Stomach (tissue), 19 donors: ENCODE measurements at places on chromosomes 7 and 10. TPM values are rescaled to one million over a fixed set of nuclear protein-coding genes. Genes with fewer than 3 reads are reported as not detected.

DNA sequence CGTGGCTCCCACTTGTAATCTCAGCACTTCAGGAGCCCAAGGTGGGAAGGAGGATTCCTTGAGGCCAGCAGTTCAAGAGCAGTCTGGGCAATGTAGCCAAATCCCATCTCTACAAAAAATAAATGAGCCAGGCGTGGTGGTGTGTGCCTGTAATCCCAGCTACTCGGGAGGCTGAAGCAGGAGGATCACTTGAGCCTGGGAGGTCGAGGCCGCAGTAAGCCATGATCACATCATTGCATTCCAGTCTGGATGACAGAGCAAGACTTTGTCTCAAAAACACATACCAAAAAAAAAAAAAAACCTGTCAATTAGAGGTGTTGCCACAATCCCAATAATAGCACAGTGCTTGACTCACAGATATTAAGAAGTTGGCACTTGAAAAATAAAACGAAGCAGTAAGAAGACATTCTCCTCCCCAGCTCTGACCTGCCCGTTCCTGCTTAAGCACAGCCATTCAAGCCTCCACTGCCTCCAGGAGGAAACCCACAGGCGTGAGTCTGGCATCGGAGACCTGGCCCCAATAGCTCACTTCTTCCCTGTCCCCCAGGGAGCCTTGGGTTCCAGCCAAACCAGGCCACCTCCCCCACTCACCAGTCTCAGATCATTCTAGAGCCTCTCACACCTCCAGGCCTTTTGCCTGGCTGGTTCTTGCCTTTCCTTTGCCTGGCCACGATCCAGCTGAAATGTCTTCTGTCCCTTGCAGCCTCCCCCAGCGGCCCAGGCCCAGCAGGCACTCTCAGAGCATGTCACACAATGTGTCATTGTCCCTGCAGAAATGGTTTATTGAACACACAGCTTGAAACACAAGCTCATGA is 45.3 kb upstream of the GTF2I start:
- H3K27ac ChIP-seq, result peak overlapping the region; percentile 44
- no peak overlapping the region for H3K4me3 ChIP-seq
- no peaks in the 10 kb centered on the region for H3K27me3 ChIP-seq
- DNase-seq, result no peak

DNA sequence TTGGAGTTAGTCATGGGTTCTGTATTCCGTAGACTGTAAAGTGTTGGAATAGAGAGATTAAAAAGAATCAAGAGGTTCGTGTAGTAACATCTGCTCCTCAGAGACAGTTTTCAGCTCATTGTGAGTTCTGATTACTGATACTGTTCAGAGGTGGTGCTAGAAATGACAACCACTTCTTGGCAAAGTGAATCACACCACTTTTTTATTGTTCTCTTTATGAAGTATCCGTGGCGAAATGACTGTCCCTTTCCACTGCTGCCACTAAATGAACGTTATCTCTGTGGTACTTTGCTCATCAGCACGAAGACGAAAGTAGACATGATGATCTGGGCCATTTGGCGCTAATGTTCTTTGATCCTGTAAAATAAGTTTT is 860 bp downstream of the RPP30 start:
- H3K36me3 ChIP-seq, result no peaks in the 10 kb centered on the region
- no peak overlapping the region for H3K27ac ChIP-seq
- no peaks in the 10 kb centered on the region for H3K27me3 ChIP-seq
- DNase-seq, result no peak
- H3K4me3 ChIP-seq, result peak overlapping the region; percentile 84
- H3K4me1 ChIP-seq, result peaks cover 21% of the 10 kb centered on the region

- no peaks in the 10 kb centered on the region for H3K27me3 ChIP-seq
- peak; percentile 78 for DNase-seq
- no peak overlapping the region for H3K4me3 ChIP-seq
- peaks cover 44% of the 10 kb centered on the region for H3K4me1 ChIP-seq
These were observed 3.1 kb upstream of the PAPSS2 start for GRCh38 chr10:87656431-87657072.

DNA sequence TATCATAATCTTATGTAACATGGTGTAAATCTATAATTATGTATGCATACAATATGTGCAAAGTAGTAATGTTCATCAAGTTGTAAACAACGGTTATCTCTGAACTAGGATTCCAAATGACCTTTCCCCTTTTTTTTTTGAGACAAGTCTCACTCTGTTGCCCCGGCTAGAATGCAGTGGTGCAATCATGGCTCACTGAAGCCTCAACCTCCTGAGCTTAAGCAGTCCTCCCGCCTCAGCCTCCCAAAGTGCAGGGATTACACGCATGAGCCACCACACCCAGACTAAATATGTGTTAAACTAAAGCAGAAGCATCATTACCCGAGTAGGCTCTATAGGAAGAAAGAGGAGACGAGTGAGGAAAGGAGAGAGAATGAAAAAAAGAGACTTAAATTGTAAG is 7.8 kb upstream of the KMT2C start:
- no peak overlapping the region for H3K27ac ChIP-seq
- H3K27me3 ChIP-seq, result no peaks in the 10 kb centered on the region
- DNase-seq, result no peak
- no peaks in the 10 kb centered on the region for H3K4me1 ChIP-seq
- H3K4me3 ChIP-seq, result no peak overlapping the region

GRCh38 chr7:82446897-82447296 is 3.3 kb upstream of the CACNA2D1 start:
- peaks cover 15% of the 10 kb centered on the region for H3K4me1 ChIP-seq
- H3K4me3 ChIP-seq, result no peak overlapping the region
- H3K27ac ChIP-seq, result no peak overlapping the region
- H3K27me3 ChIP-seq, result no peaks in the 10 kb centered on the region
- H3K36me3 ChIP-seq, result no peaks in the 10 kb centered on the region

DNA sequence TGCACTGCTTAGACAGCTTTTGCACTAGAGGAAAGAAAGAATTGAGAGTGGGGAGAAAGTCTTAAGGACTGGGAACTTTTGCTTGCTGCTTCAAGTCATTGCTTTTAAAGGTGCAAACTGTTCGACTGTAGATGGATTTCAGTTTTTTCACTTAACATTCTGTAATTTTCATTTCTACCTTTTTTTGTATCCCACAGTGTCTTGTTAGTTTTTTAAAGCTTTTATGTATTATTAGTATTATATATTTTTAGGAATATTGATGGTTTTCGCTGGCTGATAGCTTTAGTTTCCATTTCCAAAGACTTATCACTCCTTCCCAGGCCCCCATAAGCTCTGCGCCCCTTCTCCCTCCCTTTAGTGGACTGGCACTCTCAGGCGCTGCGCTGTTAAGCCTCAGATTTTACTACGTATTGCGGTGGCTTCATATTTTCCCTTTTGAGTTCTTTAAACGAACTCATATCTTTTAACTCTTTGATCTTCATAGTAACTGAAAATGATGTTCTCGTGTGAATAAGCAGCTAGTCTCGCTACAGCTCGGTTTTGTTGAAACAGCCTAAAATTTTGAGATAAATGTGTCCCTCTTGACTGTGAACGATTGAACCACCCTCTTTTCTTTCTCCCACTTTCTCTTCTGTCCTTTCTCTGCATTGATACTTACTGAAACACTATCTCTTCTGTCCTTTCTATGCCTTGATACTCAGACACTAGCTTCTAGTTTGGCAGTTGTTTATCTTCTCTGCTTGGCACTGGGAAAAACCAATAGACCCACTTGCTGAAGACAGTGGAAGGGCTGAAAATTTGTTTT is 2.5 kb upstream of the ETV1 start:
- peak overlapping the region; percentile 67 for H3K4me3 ChIP-seq
- H3K27me3 ChIP-seq, result no peaks in the 10 kb centered on the region
- H3K36me3 ChIP-seq, result no peaks in the 10 kb centered on the region
- peak overlapping the region; percentile 84 for H3K27ac ChIP-seq
- no peak for DNase-seq

CTBP2 gene
- total RNA-seq, result 58.6 TPM

DNA sequence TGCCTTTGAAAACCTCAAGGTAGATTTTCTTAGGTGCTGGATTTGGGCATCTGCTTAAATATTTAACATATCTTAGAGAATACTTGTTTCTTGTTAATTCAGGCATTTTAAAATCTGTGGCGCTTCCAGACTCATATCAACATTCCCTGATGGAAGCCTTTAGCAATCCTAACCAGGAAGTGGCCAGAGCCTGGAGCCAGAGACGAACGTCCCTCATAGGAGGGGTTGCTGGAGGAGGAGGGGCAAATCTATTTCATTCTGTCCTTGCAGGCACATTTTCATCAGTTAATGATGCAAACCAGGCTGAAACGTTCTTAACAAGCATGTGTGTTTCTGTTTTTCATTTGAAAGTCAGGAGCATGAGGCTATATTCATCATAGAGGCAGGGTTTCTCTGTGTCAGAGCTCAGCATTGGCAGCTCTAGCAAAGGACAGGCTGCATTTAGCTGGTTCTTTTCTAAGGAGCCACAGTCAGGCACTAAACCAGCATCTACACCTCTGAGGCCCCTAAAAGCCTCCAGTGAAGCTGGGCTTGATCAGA is 17.8 kb upstream of the IFIT2 start:
- H3K27me3 ChIP-seq, result no peaks in the 10 kb centered on the region
- H3K27ac ChIP-seq, result peak overlapping the region; percentile 82
- H3K36me3 ChIP-seq, result no peaks in the 10 kb centered on the region
- peaks cover 11% of the 10 kb centered on the region for H3K4me1 ChIP-seq
- H3K4me3 ChIP-seq, result peak overlapping the region; percentile 17

GRCh38 chr10:61050120-61050745 is 106.2 kb upstream of the RHOBTB1 start:
- no peak for DNase-seq
- H3K4me3 ChIP-seq, result no peak overlapping the region
- H3K27ac ChIP-seq, result no peak overlapping the region
- no peaks in the 10 kb centered on the region for H3K27me3 ChIP-seq
- no peaks in the 10 kb centered on the region for H3K36me3 ChIP-seq

DLG5 gene
- total RNA-seq, result 44.8 TPM

DNA sequence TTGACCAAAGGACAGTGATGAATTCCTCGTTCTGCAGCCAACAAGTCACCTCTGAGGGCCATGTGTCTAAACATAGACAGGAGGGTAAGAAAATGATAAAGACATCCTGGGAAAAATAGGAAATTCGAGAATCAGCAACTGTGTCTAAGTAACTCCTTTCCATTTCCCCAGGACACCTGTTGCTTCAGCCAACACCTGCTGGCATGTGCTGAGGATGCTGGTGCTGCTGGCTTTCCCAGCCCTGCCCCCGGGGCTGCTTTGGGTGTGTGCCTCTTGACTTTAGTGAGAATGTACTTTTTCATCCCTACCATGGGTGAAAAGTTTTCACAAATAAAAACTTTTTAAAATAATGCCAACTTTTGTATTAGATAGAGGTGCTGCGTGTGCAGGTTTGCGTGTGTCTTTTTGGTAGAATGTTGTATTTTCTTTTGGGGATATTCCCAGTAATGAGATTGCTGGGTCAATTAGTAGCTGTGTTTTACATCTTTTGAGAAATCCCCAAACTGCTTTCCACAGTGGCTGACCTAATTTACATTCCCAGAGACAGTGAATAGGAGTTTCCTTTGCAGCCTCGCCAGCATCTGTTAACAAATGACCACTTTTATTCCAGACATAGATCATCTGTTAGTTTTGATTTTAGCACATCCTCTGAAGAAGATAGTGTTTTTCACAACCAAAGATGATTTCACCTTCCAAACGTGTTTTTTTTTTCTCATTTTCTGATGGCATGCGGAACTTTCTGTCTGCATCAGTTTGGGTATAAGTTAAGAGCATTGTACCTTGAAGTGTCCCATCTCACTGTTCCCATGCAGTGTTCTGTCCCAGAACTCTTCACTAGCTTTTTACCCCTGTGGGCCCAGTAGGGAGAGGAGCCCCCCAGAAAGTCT is 104.2 kb upstream of the ACBD5 start:
- no peak overlapping the region for H3K4me3 ChIP-seq
- no peak overlapping the region for H3K27ac ChIP-seq
- H3K36me3 ChIP-seq, result no peaks in the 10 kb centered on the region
- no peak for DNase-seq
- H3K4me1 ChIP-seq, result no peaks in the 10 kb centered on the region
- no peaks in the 10 kb centered on the region for H3K27me3 ChIP-seq
